ENCODE measurements at places on chromosomes 6 and 20.

- no peak for DNase-seq
Observed at GRCh38 chr20:51703400-51704287, 64.5 kb downstream of the ATP9A start.

- no peak for DNase-seq
Observed at GRCh38 chr6:37029249-37029971, 24.0 kb downstream of the FGD2 start.

GRCh38 chr20:23452776-23453175 lies at the start of gene CST11:
CST11 (minus strand) TSS chr20:23452876; CDS start chr20:23452811, 65 bp downstream.
- no peak for DNase-seq

DNA sequence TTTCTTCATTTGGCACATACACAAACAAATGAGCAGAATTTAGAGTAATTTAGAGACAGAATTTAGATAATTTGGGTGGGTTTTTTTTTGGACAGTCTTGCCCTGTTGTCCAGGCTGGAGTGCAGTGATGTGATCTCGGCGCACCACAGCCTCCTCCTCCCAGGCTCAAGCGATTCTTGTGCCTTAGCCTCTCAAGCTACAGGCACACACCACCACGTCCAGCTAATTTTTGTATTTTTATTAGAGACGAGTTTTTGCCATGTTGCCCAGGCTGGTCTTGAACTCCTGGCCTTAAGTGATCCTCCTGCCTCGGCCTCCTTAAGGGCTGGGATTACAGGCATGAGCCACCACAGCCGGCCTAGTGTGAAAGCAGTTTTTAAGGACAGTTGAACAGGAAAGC lies 127.8 kb downstream of the MTHFD1L start:
- no peak for DNase-seq

GRCh38 chr6:42726026-42726425 lies 3.6 kb upstream of the PRPH2 start:
- DNase-seq, result no peak
